Right renal cortex interstitium (tissue), 3 donors: ENCODE measurements at places on chromosomes 4 and X. TPM values are rescaled to one million over a fixed set of nuclear protein-coding genes. Genes with fewer than 3 reads are reported as not detected.

GRCh38 chrX:29422034-29422433, 793.3 kb upstream of the MAGEB2 start:
- DNase-seq: no peak

GRCh38 chrX:38211891-38212635, 8.6 kb downstream of the SRPX start:
- DNase-seq: no peak

- DNase-seq: no peak
Measured at GRCh38 chrX:105738162-105738561, 84.2 kb upstream of the NRK start.

Gene F8A3
- polyA plus RNA-seq: 15.3 TPM

- DNase-seq: no peak
Measured at GRCh38 chrX:70527610-70528345, 83.1 kb downstream of the DLG3 start.

DNA sequence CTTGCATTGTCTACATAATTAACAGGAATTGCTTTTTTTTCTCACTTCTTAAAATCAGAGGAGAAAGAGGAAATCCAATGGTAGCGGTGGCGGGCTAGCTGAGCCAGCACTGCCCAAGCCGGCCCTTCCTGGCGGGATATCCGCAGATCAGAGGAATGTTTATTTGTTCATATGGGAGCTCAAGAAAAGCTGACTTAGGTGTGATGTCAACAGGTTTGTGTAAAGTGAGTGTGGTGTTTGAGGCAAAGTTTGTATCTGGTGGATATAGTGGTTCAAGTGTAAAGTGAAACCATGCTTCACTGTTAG, 466 bp upstream of the SLC39A8 start:
- DNase-seq: no peak
